Ovary (tissue), 10 donors: ENCODE measurements at places on chromosomes 2 and 18.

GRCh38 chr2:180944372-180944771 lies 36.0 kb upstream of the UBE2E3 start:
- no peak for DNase-seq

GRCh38 chr2:121085801-121086200 lies 199.2 kb downstream of the TFCP2L1 start:
- DNase-seq, result no peak

GRCh38 chr2:151437630-151438029 lies 27.9 kb downstream of the RIF1 start:
- no peak for DNase-seq

- DNase-seq, result no peak
Observed at GRCh38 chr2:195902857-195903256, 165.8 kb downstream of the DNAH7 start.
